Vagina (tissue), 2 donors: ENCODE measurements at places on chromosomes 2 and 18. TPM values are rescaled to one million over a fixed set of nuclear protein-coding genes. Genes with fewer than 3 reads are reported as not detected.

GRCh38 chr2:46846536-46846935 is 69.1 kb downstream of the MCFD2 start:
- no peaks in the 10 kb centered on the region for H3K27me3 ChIP-seq
- H3K4me3 ChIP-seq = no peak overlapping the region
- peak overlapping the region; percentile 89 for H3K27ac ChIP-seq
- H3K4me1 ChIP-seq = peaks cover 61% of the 10 kb centered on the region

SLC14A1 gene
- total RNA-seq = 3.4 TPM

DNA sequence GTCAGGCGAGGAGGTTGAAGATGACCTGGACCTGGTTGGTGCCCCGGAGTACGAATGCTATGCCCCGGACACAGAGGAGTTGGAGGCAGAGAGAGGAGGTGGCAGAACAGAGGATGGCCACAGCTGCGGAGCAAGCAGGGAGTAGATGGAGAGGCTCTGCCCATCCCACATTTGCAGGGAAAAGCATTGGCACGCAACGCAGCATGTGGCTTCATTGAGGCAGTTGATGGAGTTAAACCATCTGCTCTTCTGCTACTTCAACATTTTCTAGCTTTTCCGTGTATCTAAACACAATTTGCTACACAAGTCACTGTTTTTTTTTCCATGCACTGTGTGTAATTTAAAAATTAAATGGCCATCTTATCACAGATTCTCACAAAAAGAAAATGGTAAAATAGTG is 11.8 kb downstream of the RBFA start:
- no peak overlapping the region for H3K4me3 ChIP-seq
- no peaks in the 10 kb centered on the region for H3K4me1 ChIP-seq
- no peak overlapping the region for H3K27ac ChIP-seq

- no peak overlapping the region for H3K27ac ChIP-seq
- H3K4me3 ChIP-seq = no peak overlapping the region
- no peaks in the 10 kb centered on the region for H3K36me3 ChIP-seq
- DNase-seq = no peak
- no peaks in the 10 kb centered on the region for H3K27me3 ChIP-seq
- peaks cover 10% of the 10 kb centered on the region for H3K4me1 ChIP-seq
Observed at GRCh38 chr2:72133721-72134407, 13.8 kb downstream of the CYP26B1 start.

EFHD1 gene
- 22.6 TPM for total RNA-seq

DNA sequence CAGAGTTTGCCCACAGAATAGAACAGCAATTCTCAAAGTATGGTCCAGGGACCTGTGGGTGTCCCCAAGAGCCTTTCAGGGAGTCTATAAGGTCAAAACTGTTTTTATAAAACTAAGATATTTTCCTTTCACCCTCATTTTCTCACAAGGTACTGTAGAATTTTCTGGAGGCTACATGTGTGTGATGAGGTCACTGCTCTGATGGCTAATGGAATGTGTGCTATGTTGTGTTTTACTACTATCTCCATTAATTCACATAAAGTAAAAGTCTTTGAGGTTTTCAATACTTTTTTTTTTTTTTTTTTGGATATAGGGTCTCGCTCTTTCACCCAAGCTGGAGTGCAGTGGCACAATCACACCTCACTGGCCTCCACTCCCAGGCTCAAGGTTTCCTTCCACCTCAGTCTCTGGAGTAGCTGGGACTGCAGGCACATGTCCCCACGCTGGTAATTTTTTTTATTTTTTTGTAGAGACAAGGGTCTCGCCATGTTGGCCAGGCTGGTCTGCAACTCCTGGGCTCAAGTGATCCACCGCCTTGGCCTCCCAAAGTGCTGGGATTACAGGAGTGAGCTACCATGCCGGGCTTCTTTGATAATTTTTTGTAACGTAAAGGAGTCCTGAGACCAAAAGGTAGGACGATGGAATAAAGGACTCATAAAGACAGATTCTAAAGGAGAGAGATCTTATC is 1.8 kb downstream of the TRABD2A start:
- H3K27me3 ChIP-seq = no peaks in the 10 kb centered on the region
- no peaks in the 10 kb centered on the region for H3K36me3 ChIP-seq
- H3K27ac ChIP-seq = no peak overlapping the region
- peak overlapping the region; percentile 46 for H3K4me3 ChIP-seq

GRCh38 chr2:201411421-201411820 is 39.8 kb downstream of the TRAK2 start:
- H3K27me3 ChIP-seq = no peaks in the 10 kb centered on the region
- H3K36me3 ChIP-seq = no peaks in the 10 kb centered on the region

FN1 gene
- 292 TPM for total RNA-seq

- H3K27ac ChIP-seq = no peak overlapping the region
- no peaks in the 10 kb centered on the region for H3K36me3 ChIP-seq
- no peak for DNase-seq
- no peaks in the 10 kb centered on the region for H3K4me1 ChIP-seq
Observed at GRCh38 chr2:14533131-14533757, 99.3 kb upstream of the LRATD1 start.

GRCh38 chr2:127106457-127106990 is 430 bp downstream of the BIN1 start:
- no peak for DNase-seq
- H3K4me1 ChIP-seq = peaks cover 35% of the 10 kb centered on the region

DNA sequence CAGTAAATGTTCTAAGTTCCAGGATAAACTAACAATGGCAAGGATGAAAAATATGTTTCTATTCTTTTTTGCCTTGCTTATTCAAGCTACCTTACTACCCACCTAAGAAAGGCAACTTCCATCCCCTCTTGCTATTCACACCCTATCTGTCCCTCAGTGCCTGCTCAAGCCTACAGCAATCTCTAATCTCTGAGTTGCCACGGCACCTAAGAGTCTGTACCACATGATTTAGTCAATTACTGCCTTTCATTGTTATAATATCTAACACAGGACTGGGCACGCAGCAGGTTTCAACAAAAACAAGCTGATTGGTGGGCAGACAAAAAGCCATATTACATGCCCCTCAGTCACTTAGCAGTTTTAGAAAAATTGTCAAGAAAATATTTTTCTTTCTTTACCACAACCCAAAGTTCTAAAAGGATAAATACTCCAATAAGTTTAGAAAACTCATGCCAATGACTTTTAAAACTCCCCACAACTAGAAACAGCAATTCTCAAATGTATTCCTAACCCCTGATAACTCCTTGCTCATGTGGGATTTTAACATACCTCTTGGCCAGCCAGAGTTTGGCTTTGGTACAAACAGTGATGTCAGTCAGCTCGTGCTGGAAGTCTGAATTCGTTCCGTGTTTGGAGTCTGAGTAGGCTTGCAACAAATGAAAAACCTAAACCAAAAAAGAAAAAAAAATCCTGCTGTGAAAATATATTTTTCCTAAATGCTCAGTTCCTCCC is 117.3 kb upstream of the ZFP36L2 start:
- no peak overlapping the region for H3K4me3 ChIP-seq
- no peaks in the 10 kb centered on the region for H3K36me3 ChIP-seq
- H3K27ac ChIP-seq = peak overlapping the region; percentile 86

SF3B6 gene
- total RNA-seq = 82.3 TPM

- H3K4me3 ChIP-seq = no peak overlapping the region
- no peak overlapping the region for H3K27ac ChIP-seq
- no peak for DNase-seq
- peaks cover 28% of the 10 kb centered on the region for H3K36me3 ChIP-seq
- no peaks in the 10 kb centered on the region for H3K4me1 ChIP-seq
Observed at GRCh38 chr2:8761529-8762164, 75.8 kb downstream of the KIDINS220 start.

CYS1 gene
- total RNA-seq = 13.5 TPM

DNA sequence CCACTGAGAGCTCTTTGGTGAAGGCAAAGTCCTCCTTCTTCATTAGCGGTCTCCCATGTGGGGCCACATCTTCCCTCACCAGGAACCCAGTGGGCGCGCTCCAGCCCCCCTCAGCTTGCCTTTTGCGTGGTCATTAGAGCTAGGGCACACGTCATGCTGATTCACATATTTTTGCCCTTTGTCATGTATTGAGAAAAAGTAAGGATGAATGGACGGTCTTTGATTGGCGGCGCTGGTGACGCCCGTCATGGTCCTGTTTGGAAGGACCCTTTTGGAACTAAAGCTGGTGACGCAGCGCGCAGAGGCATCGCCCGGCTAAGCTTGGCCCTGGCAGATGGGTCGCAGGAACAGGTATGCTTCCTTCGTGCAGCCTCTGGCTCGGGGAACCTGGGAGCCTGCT is 3.1 kb downstream of the SLC14A1 start:
- DNase-seq = no peak
- H3K27ac ChIP-seq = no peak overlapping the region
- H3K36me3 ChIP-seq = no peaks in the 10 kb centered on the region
- no peaks in the 10 kb centered on the region for H3K4me1 ChIP-seq
- H3K4me3 ChIP-seq = no peak overlapping the region

KIF5C gene
- 13.3 TPM for total RNA-seq

- H3K27ac ChIP-seq = no peak overlapping the region
- DNase-seq = no peak
- no peak overlapping the region for H3K4me3 ChIP-seq
- no peaks in the 10 kb centered on the region for H3K27me3 ChIP-seq
Observed at GRCh38 chr2:109148991-109149645, 20.1 kb downstream of the SH3RF3 start.

DNA sequence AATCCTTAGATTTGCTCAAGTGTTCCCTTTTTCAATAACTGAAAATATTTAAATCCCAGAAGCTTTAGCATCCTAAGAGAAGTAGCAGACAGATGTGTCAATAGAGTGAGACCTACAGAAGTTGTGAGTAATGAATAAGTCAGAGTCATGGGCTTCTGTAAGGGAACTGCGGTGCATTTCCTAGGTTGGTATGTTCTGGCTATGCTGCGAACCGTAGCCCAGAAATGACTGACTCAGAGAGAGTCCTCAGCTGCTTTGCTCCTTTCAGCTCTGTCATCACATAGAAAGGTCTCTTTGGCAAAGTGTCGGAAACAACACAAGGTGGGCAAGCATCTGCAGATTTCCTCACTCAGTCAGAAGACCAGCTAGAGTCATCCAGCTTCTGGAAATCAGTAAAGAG is 297.1 kb downstream of the ARHGAP15 start:
- H3K27me3 ChIP-seq = no peaks in the 10 kb centered on the region
- no peak for DNase-seq
- no peaks in the 10 kb centered on the region for H3K4me1 ChIP-seq
- H3K36me3 ChIP-seq = no peaks in the 10 kb centered on the region

- no peak overlapping the region for H3K4me3 ChIP-seq
- no peaks in the 10 kb centered on the region for H3K36me3 ChIP-seq
- no peak overlapping the region for H3K27ac ChIP-seq
- no peak for DNase-seq
Observed at GRCh38 chr2:216327447-216327935, 44.8 kb downstream of the MARCHF4 start.

- H3K27ac ChIP-seq = no peak overlapping the region
- H3K4me3 ChIP-seq = no peak overlapping the region
- no peaks in the 10 kb centered on the region for H3K36me3 ChIP-seq
- H3K27me3 ChIP-seq = no peaks in the 10 kb centered on the region
Observed at GRCh38 chr18:42636309-42636708, 479.2 kb downstream of the RIT2 start.

GLI2 gene
- total RNA-seq = 16.2 TPM

DNA sequence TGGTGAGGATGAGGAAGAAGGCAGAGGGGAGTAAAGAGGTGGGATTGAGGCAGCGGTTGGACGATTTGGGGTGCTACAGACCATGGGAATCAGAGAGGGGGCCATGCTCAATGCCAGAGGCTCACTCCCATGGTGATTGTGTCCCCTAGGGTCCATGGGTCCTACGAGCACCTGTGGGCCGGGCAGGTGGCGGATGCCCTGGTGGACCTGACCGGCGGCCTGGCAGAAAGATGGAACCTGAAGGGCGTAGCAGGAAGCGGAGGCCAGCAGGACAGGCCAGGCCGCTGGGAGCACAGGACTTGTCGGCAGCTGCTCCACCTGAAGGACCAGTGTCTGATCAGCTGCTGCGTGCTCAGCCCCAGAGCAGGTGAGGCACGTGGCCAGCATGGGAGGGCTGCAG is 5.2 kb downstream of the CAPN10 start:
- H3K27me3 ChIP-seq = no peaks in the 10 kb centered on the region
- H3K4me1 ChIP-seq = peaks cover 20% of the 10 kb centered on the region
- no peak overlapping the region for H3K4me3 ChIP-seq
- no peak for DNase-seq
- H3K27ac ChIP-seq = no peak overlapping the region

DNA sequence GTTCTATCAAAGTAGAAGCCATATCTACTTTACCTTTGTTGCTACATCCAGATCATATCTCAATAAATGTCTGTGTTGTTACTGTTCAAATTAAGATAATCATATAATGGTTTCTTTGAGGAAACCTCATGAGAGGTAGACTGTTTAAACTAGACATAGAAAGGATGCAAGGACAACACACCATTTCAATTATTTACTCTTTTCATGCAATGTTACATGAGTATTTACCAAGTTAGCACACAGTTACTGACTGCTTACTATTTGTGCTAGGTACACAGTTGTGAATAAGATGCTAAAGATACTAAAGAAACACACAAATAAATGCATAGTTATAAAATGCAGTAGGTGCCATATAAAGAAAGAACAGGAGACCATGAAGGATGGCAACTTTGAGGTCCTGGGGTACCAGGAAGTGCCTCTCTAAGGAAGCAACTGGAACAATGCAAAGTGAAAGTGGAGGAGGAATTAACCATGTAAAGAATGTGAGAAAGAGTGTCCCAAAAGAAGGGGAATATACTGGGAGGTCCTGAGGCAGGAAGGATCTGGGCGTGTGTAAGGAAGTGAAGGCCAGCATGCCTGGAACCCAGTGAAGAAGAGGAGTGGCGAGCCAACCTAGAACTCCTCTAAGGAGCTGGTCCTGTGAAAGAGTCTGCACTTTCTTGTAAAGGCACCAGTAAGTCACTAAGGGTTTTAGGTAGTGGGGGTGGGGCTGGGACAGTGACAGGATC is 39.4 kb downstream of the RBMS1 start:
- no peak overlapping the region for H3K4me3 ChIP-seq
- no peaks in the 10 kb centered on the region for H3K27me3 ChIP-seq
- H3K4me1 ChIP-seq = peaks cover 67% of the 10 kb centered on the region
- H3K27ac ChIP-seq = no peak overlapping the region
- H3K36me3 ChIP-seq = no peaks in the 10 kb centered on the region

GRCh38 chr2:217756375-217757107 is 246.3 kb downstream of the TNS1 start:
- H3K36me3 ChIP-seq = no peaks in the 10 kb centered on the region
- peak; percentile 77 for DNase-seq
- H3K27me3 ChIP-seq = no peaks in the 10 kb centered on the region
- no peak overlapping the region for H3K4me3 ChIP-seq
- peak overlapping the region; percentile 15 for H3K27ac ChIP-seq

AQP12B gene
- not detected for total RNA-seq
